ENCODE measurements at places on chromosomes 6 and 20. TPM values are rescaled to one million over a fixed set of nuclear protein-coding genes. Genes with fewer than 3 reads are reported as not detected.

GRCh38 chr6:137863091-137863797, 3.8 kb upstream of the TNFAIP3 start:
- no peak for DNase-seq
- H3K4me3 ChIP-seq: no peak overlapping the region
- H3K27me3 ChIP-seq: no peaks in the 10 kb centered on the region
- no peak overlapping the region for H3K27ac ChIP-seq

- peaks cover 6% of the 10 kb centered on the region for H3K4me1 ChIP-seq
- no peak overlapping the region for H3K27ac ChIP-seq
- H3K27me3 ChIP-seq: no peaks in the 10 kb centered on the region
Measured at GRCh38 chr20:47775039-47775438, 10.2 kb downstream of the SULF2 start.

GRCh38 chr6:111625461-111626391, 20.0 kb upstream of the TRAF3IP2 start:
- no peaks in the 10 kb centered on the region for H3K36me3 ChIP-seq
- no peaks in the 10 kb centered on the region for H3K4me1 ChIP-seq
- DNase-seq: peak; percentile 30
- H3K27me3 ChIP-seq: no peaks in the 10 kb centered on the region

DNA sequence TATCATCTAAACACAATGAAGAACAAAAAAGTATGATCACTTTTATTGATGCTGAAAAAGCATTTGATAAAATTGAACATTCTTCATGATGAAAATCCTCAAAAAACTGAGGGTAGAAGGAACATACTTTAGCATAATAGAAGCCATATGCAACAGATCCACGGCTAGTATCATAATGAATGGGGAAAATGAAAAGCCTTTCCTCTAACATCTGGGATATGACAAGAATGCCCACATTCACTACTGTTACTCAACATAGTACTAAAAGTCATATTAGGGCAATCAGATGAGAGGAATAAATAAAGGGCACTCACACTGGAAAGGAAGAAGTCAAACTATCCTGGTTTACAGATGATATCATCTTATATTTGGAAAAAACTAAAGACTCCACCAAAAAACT, 256.6 kb downstream of the RFPL4B start:
- H3K4me1 ChIP-seq: no peaks in the 10 kb centered on the region
- H3K36me3 ChIP-seq: no peaks in the 10 kb centered on the region
- H3K27me3 ChIP-seq: no peaks in the 10 kb centered on the region
- no peak overlapping the region for H3K4me3 ChIP-seq
- H3K27ac ChIP-seq: no peak overlapping the region

- no peak overlapping the region for H3K27ac ChIP-seq
- no peaks in the 10 kb centered on the region for H3K36me3 ChIP-seq
- no peaks in the 10 kb centered on the region for H3K27me3 ChIP-seq
- no peak for DNase-seq
Measured at GRCh38 chr6:162942866-162943265, 215.1 kb downstream of the PACRG start.

GRCh38 chr20:57388953-57389694, 2.1 kb upstream of the RBM38 start:
- H3K4me3 ChIP-seq: no peak overlapping the region
- H3K27ac ChIP-seq: peak overlapping the region; percentile 59
- H3K27me3 ChIP-seq: no peaks in the 10 kb centered on the region

DNA sequence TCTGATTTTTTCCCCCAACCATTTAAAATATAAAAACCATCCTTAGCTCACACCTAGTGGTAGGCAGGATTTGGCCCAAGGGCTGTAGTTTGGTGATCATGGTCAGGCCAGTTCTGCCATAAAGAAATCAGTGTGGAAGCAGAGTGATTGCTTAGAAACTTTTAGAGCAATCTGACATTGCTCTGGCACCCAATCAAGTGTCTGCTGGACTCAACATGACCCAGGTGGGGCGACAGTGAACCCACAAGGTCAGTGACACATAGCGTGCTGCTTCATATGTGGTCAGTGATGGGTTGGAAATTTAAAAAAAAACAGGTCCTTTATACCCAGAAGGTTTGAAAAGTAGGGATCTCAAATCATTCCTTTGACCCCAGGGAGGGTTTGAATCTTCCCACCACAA, 107.9 kb downstream of the BANF2 start:
- H3K27me3 ChIP-seq: no peaks in the 10 kb centered on the region
- no peak overlapping the region for H3K4me3 ChIP-seq
- no peaks in the 10 kb centered on the region for H3K36me3 ChIP-seq
- peaks cover 33% of the 10 kb centered on the region for H3K4me1 ChIP-seq

- no peaks in the 10 kb centered on the region for H3K36me3 ChIP-seq
- no peaks in the 10 kb centered on the region for H3K27me3 ChIP-seq
- DNase-seq: peak; percentile 71
- H3K4me1 ChIP-seq: no peaks in the 10 kb centered on the region
- H3K27ac ChIP-seq: no peak overlapping the region
Measured at GRCh38 chr6:33126101-33126714, 50.4 kb downstream of the HLA-DPB1 start.

DNA sequence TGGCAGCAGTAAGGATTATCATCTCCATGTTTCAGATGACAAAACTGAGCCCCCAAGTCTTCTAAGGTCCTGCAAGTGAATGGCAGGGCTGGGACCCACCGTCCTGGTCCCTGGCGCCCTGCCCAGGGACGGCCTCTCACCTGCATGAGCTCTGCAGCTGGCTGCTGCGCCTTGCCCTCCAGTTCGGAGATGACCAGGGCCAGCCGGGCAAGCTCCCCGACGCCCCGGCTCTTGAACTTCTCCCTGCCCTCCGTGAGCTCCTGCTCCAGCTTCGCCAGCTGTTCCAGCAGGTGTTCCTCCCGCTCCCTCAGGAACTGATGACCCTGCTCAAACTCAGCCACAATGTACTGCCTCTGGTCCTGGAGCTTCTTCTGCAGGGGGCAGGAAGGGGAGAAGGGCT, 16.8 kb downstream of the TRIM26 start:
- H3K27me3 ChIP-seq: no peaks in the 10 kb centered on the region
- peaks cover 2% of the 10 kb centered on the region for H3K4me1 ChIP-seq
- H3K4me3 ChIP-seq: no peak overlapping the region
- H3K36me3 ChIP-seq: peaks cover 38% of the 10 kb centered on the region

- no peak overlapping the region for H3K4me3 ChIP-seq
- no peak for DNase-seq
- H3K27ac ChIP-seq: no peak overlapping the region
- H3K4me1 ChIP-seq: no peaks in the 10 kb centered on the region
- no peaks in the 10 kb centered on the region for H3K27me3 ChIP-seq
Measured at GRCh38 chr6:3297909-3298308, 39.2 kb downstream of the PSMG4 start.

DNA sequence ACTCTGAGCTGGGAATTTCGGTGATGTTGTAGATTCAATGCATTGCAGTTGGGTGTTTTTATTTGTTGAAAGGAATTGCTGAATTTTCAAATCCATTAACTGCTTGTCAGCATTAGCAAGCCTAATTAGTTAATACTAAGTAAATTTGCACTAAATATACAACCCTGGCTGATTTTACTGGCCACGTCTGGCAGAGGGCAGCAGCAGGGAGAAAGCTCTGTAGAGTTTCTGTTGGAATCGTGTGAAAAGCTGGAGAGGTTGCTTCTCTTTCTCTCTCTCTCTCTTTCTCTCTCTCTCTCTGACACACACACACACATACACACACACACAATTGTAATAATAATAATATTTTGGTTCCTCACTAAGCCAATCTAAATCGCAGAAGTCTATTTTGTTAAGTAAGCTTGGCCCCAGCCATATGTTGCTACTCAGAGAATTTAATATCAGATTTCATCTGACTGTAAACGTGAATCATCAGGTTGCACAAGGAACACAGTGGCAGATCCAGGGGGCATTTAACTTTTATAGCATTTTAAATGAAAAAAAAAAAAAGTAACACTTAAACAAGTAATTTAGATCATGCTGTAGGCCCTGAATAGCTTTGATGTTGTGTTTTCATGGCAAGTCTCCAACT, 289.5 kb downstream of the ESR1 start:
- H3K36me3 ChIP-seq: no peaks in the 10 kb centered on the region
- H3K4me3 ChIP-seq: no peak overlapping the region
- no peak overlapping the region for H3K27ac ChIP-seq
- DNase-seq: no peak
- no peaks in the 10 kb centered on the region for H3K4me1 ChIP-seq

DNA sequence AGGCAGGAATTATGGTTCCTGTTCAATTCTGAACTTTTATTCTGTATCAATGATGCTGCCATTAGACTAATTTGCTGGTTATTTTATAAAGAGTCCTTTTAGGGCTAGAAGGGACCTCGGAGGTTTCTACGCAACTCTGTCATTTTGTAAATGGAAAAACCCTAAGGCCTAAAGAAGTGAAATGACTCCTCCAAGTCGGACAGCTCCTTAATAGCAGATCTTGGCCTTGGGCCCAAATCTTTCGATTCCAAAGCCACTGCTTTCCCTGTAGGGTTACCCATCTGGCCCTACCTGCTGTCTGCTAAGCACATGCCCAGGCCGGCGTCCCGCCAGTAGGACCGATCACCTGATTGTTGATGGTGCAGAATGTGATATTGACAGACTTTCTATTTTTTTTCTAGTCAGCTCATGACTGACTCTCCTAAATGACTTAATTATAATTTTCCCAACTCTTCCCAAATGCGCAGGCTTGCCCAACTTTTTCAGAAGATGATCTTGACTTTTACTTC, 40.2 kb downstream of the PLEKHG1 start:
- H3K27ac ChIP-seq: no peak overlapping the region
- DNase-seq: no peak
- no peaks in the 10 kb centered on the region for H3K27me3 ChIP-seq
- no peaks in the 10 kb centered on the region for H3K36me3 ChIP-seq
- H3K4me3 ChIP-seq: no peak overlapping the region

- H3K27me3 ChIP-seq: no peaks in the 10 kb centered on the region
- H3K4me3 ChIP-seq: no peak overlapping the region
- no peaks in the 10 kb centered on the region for H3K36me3 ChIP-seq
- no peaks in the 10 kb centered on the region for H3K4me1 ChIP-seq
Measured at GRCh38 chr6:149766156-149766769, 16.7 kb downstream of the PCMT1 start.

GRCh38 chr6:13558718-13559117, 15.7 kb upstream of the SIRT5 start:
- no peaks in the 10 kb centered on the region for H3K27me3 ChIP-seq
- H3K4me1 ChIP-seq: peaks cover 23% of the 10 kb centered on the region
- no peak overlapping the region for H3K27ac ChIP-seq
- no peak overlapping the region for H3K4me3 ChIP-seq

DNA sequence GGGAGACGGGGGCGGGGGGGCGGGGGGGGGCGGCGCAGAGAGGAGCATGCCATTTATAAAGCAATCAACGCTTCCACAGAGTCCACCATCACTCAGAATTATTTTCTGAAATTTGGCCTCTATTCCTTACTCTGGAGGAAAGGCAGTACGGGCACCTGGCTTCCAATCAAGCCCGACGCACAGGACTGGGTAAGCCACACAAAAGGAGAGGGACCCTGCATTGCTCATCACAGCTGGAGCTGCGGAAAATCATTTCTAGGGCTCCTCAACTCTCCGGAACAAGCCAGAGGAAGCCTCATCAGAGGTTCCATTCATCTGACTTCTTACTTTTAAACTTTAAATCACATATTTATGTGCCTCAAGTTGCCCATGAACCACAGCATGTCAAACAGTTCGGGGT, 55.9 kb downstream of the TTI1 start:
- no peak for DNase-seq
- H3K36me3 ChIP-seq: no peaks in the 10 kb centered on the region
- H3K4me3 ChIP-seq: no peak overlapping the region
- H3K4me1 ChIP-seq: peaks cover 8% of the 10 kb centered on the region
- no peak overlapping the region for H3K27ac ChIP-seq
- no peaks in the 10 kb centered on the region for H3K27me3 ChIP-seq

- H3K4me1 ChIP-seq: peaks cover 14% of the 10 kb centered on the region
- DNase-seq: no peak
- H3K27me3 ChIP-seq: no peaks in the 10 kb centered on the region
- H3K36me3 ChIP-seq: peaks cover 27% of the 10 kb centered on the region
- no peak overlapping the region for H3K4me3 ChIP-seq
- H3K27ac ChIP-seq: no peak overlapping the region
Measured at GRCh38 chr6:43052225-43052841, 1.3 kb downstream of the CUL7 start.

WFDC10B gene
- total RNA-seq: not detected

EPB41L2 gene
- 65.2 TPM for total RNA-seq

LY6G6F gene
- total RNA-seq: not detected

SLC17A3 gene
- not detected for total RNA-seq

HTR1B gene
- total RNA-seq: not detected

MCHR2 gene
- total RNA-seq: not detected

KHDRBS2 gene
- total RNA-seq: 14.5 TPM

OTOR gene
- total RNA-seq: not detected

ADGRF5 gene
- 40.6 TPM for total RNA-seq

PHACTR1 gene
- total RNA-seq: 4.9 TPM

EPB41L1 gene
- total RNA-seq: 75.2 TPM

WFDC12 gene
- total RNA-seq: not detected

OCSTAMP gene
- total RNA-seq: not detected

TSPO2 gene
- total RNA-seq: not detected

Data from thyroid gland (tissue), 4 donors.